ENCODE measurements at places on chromosomes 7 and 10.

- peak; percentile 55 for DNase-seq
Observed at GRCh38 chr7:100894860-100895700, 608 bp downstream of the ACHE start.

- no peak for DNase-seq
Observed at GRCh38 chr10:60803433-60803832, 25.2 kb downstream of the CDK1 start.

GRCh38 chr7:150383710-150384397 is 4.7 kb downstream of the ZNF775 start:
- DNase-seq = no peak

GRCh38 chr7:100342765-100343164 is 15.2 kb upstream of the PILRB start:
- DNase-seq = no peak

GRCh38 chr10:90218846-90219245 is 517.5 kb downstream of the KIF20B start:
- DNase-seq = no peak

DNA sequence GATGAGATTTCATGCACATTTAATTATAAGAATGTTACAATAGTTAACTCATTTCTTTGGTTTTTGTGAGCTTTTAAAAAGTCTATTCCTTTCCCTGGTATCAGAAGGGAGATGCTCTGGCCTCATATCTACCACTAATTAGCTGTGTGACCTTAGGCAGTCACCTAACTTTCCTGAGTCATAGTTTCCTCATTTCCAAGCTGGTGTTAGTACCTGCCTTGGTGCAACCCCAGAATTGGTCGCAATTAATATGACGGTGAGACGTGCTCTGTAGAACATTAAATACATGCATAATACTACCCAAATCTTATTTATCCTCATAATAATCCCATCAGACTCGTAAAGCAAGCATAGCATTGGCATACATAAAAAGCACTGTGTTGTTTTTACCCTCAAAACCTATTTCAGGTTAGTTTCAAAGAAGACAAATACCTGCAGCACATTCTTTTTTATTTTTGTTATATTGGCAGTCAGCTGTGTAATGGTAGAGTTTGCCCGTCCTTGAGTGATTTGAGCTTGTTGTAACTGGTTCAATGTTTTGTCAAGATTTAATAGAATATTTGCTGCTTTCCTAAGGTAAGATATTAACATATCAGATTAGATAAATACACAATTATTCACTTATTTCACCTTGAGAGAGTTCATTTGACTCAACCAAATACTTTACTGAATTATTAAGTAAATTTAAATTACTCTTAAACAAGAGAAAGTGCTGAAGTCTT is 31.0 kb upstream of the LAMB1 start:
- no peak for DNase-seq

DNA sequence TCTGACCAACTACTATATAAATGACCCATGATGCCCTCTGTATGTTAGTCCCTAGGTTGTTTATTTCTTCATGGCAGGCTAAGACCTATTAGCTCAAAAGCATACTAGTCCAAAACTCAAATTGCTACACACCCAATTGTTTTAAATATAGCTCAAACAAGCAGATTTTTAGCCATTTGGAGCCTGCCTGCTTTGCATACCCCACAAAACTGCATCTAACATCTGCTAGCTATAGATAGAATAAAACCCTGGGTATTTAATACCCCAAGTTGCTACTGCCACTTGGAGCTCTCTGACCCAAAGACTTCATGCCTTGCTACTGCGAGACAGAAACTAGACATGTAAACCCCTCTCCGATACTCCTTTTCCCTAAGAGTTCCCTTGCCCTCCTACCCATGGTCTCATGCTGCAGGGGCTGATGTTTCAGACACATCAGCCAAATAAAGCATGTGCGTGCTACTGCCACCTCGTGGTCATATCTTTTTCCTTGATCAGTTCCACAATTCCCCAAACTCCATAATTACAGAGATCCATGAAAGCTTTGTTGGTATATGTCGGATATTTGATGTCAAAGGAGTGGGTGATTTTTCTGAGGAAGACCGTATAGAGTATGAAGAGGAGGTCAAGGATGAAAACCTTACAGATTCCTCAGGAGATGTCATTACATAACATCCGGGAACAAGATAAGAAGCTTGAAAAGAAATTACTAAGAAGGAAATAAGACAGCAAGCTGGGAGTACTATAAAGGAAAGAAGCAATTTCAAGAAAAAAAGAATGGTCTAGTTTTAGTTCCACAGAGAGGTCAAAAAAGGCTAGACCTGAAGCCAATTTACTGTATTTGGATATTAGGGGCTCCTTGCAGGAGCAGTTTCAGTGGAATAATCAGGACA is 386.6 kb downstream of the SH2D4B start:
- peak; percentile 31 for DNase-seq

DNA sequence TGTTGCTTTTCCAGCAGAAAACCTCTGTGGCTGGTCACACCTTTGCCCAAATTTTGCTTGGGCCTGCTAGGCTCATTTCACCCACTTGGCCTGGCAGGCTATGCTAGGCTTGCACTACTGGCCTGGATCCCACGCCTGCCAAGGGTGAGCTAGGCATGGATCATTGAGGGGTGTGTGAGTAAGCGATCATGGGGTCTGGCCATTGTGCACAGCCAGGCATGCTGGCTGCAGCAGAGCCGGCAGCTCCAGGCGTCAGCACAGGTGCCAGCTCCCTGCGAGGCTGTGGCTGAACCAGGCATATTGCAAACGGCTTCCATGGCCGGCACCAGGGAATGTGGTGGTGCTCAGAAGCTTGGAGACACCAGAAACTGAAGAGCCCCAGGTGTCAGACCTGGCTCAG is 19.2 kb downstream of the CFAP70 start:
- DNase-seq = no peak

GRCh38 chr7:84100866-84101265 is 93.7 kb downstream of the SEMA3A start:
- no peak for DNase-seq

DNA sequence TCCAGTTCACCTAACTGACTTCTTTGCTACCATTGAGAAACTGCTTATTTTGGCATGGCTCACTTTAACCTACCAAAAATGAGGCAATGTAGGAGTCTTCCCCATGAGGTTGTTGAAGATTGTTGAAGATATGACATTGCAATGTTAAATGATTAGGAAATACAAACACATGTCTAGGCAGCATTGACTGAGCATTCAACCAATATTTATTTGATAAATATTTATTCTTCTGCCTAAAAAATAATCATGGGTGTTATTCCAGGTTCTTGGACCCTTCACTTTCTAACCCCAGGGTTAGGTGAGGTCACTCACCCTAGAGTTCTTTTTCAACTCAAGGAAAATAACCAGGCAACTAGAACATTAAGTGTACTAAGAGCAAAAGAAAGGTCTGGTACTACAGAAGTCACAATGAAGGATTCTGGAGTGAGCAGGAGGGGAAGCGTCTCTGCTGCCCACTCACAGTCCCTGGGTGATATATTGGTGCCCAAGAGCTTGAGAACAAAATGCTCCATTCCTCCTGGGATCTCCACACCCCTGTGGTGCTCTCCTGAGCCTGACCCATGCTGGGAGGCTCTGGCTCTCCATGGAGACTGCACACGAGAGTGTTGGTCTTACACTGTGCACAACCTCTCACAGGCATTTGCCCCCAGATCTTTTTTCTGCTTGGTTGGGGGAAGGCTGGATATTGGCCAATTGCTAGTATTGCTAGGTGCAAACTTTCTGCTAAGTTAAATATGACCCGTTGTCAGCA is 123.4 kb downstream of the SPAG6 start:
- DNase-seq = no peak

- no peak for DNase-seq
Observed at GRCh38 chr10:43327171-43327570, 44.3 kb upstream of the FXYD4 start.

- DNase-seq = no peak
Observed at GRCh38 chr7:109873296-109873695, 1217.6 kb upstream of the LRRN3 start.

- no peak for DNase-seq
Observed at GRCh38 chr7:125681508-125681907, 751.9 kb upstream of the POT1 start.

DNA sequence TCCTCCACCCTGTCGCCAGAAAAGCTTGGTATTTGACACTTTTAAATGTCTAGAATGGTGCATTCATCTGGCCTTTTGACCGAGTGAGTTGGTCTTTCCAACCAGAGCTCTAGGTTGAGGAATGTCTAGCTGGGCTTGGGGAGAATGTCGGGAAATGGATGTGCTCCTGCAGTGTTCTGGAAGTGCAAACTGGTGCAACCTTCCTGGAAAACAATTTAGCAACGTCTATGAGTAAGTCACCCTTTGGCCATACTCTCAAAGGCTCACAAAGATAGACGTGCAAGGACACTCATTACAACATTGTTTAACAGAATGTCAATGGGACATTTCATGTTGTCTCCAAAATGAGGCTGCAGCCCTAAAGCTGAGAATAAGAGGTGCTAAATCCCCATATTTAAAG is 12.2 kb upstream of the NMT2 start:
- DNase-seq = no peak

DNA sequence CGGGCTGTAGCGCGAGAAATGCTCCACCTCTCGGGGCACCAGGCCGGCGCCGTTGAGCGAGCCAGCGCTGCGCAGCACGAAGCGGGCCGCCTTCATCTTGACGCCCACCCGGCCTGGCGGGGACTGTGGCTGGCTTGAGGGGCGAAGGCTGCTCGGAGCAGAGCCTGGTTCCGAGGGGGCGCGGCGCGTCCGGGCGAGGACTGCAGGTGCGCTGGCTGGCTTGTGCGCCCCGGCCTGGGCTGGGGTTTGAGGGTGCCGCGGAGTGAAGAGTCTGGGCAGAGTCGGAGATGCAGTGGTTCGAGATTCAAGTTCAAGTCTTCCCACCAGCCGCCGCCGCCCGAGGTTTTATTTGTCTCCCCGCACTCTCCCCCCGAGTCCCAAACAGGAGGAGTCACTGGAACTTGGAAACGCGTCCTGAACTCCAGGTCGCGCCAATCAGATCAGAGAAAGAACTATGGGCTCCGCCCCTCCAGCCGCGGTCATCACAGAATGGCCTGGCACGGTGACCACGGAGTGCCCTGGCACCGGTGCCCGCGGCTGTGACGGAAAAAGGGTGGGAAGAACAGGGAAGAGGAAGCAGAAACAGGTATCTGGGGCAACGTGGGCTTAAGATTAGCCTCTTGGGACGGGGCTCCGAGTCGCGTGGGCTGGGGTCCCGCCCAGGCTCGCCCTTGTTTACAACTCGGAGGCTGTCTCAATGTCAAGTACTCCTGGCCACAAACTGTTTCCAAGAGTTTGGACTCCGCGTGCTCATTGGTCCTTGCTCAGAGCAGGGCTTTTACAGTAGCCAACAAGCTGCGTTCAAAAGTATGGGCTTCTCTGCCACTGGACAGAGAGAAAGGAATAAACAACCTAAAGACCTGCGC is at the start of gene PDK4:
TSS of gene PDK4 (minus strand) at position 319 of the 866 bp plus-strand sequence. CDS start at position 96, 223 bp downstream.
- no peak for DNase-seq

GRCh38 chr10:47256751-47257336 is 43.2 kb upstream of the GDF10 start:
- DNase-seq = peak; percentile 34

GRCh38 chr7:47535704-47536628 is 45.9 kb downstream of the TNS3 start:
- no peak for DNase-seq

DNA sequence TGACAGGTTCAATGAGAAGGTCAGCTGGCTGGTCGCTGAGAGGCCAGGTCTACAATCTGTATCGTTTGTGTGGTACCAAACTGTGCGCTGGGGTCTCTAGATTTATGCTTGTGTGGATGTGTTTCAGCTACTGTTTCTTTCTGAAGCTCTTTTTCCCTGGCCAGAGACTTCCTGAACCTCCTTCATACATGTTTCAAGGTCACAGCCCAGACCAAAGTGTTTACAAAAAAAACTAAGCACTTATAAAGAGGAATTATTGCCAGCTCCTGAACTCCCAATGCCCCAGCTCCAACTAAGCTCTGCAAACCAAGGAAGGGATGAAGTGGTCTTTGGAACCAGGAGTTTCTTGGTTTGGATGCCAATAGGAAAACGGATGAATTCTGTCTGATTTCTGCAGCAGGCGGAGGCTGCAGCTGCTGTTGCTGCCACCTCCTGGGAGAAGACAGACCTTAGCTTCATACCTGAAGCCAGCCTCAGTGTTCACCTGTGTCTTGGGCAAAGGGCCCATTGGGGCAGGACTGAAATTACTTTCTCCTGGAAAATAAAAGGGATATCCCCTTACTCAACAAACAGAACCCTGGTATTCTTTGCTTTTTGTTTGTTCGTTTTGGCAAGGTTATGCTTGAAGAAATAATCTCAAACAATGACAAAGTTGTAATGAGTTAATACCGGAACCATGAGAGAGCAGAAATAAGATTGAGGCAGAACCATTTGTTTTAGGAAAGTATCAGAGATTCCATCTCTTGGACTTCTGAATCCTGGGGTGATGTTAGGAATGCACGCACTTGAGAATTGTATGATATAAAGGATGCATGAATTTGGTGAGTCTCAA is 24.6 kb upstream of the MKLN1 start:
- no peak for DNase-seq

- peak; percentile 48 for DNase-seq
Observed at GRCh38 chr10:32957341-32958084, 517 bp downstream of the ITGB1 start.

DNA sequence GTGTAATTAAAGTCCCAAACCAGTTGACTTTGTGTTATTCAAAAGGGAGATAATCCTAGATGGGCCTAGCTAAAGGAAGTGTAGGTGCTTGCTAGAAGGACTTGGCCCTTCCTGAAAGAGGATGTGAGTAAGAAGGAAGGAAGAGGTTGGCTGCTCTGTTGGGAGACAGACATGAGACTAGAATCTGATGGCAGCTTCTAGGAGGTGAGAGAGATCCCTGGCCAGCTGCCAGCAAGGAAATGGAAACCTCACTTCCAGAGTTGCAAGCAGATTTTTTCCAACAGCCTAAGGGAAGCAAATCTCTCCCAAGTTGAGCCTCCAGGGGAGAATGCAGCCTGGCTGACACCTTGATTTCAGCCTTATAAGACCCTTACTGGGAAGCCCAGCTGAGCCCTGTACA is 368.4 kb upstream of the ZMIZ1 start:
- no peak for DNase-seq

GRCh38 chr7:140639366-140640053 is 1.1 kb downstream of the DENND2A start:
- no peak for DNase-seq

- no peak for DNase-seq
Observed at GRCh38 chr7:15411019-15411418, 150.8 kb downstream of the AGMO start.

- DNase-seq = no peak
Observed at GRCh38 chr7:100077205-100077604, 4.3 kb downstream of the ZNF3 start.

GRCh38 chr10:99906470-99906869 is 103.3 kb downstream of the DNMBP start:
- DNase-seq = no peak

DNA sequence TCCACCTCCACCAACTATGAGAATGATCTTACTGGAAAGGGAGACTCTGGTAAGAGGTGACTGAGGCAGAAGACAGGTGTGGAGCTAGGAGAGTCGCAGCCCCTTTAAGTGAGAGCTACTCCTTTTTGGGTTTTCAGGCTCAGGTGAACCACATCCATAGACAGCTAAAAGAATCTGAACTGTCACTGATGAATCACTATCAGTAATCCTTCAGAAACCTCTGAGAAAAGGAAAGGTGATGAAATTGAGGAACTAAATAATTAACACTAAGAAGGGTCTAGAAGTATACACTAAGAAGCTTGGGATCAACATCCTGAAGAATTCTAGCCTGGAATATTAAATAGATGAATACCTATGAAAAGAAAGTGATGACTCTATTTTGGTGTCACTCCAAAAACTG is 83.0 kb downstream of the SORBS1 start:
- no peak for DNase-seq

GRCh38 chr10:96244354-96244753 is 27.0 kb downstream of the BLNK start:
- DNase-seq = no peak
